ENCODE measurements at places on chromosomes 6 and 20. TPM values are rescaled to one million over a fixed set of nuclear protein-coding genes. Genes with fewer than 3 reads are reported as not detected.
A peak's percentile ranks its signal among the peaks of the same experiment; 100 is the strongest.

- DNase-seq: no peak
These were observed 43.7 kb downstream of the STK35 start for GRCh38 chr20:2145376-2145775.

DNA sequence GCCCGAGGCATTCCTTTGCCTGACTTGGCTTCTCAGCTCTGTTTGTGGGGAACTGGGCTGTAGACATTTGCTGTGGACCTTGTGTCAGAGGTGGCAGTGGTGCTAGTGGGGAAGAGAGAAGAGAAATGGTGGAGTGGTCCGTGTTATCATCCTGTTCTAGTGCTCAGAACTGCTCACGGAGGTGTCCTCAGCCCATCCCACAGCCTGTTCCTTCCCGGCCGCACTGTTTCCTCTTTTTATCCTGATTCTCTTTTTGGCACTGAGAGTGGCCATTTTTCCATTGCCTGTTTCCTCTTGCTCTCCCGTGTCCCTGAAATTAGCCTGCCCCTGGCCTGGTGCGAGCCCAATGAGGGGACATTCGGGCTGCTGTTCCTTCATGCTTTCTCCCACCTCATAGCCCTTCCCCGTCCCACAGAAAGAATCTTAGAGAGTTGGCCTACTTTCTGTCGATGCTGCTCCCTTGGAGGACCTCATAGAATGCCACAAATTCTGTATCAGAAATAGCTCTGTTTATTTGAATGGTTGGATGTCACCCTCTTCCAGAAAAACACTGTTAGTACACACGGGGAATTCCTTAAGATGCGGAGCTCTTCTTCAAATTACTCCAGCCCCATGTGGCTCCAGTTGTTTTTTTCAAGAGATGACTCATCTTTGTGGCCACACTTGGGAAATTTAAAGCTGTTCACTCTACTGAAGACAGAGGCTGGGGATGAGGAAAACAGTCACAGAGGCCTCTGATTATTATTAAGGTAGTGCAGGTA, 26.1 kb downstream of the FARS2 start:
- DNase-seq: no peak

ZNF335 gene
- 6.6 TPM for total RNA-seq

SYNDIG1 gene
- total RNA-seq: 41.8 TPM

LY6G6D gene
- not detected for total RNA-seq

- DNase-seq: no peak
These were observed 16.8 kb downstream of the FOXC1 start for GRCh38 chr6:1626481-1626880.

IMPG1 gene
- not detected for total RNA-seq

RAMACL gene
- total RNA-seq: 0.32 TPM

DNA sequence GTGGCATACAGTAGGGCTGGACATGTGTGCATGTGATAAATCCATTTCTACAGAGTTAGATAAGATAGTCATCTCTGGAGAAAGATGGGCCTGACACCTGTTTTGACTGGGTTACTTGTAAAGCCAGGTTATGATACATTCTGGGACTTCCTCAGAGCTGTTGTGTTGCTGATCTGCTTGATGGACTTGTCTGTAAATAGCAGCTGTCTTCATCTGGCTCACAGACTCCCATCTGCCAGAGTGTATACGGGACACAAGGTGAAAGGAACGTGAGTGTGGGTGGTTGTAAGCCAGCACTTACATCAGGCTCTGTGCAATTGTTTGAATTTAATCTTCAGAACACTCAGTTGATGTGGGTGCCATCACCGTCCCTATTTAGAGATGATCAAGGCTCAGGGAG, 49.8 kb downstream of the ZDHHC14 start:
- peak; percentile 50 for DNase-seq

GRCh38 chr6:74651948-74652842, 553.7 kb downstream of the COL12A1 start:
- DNase-seq: no peak

- no peak for DNase-seq
These were observed 53.8 kb downstream of the NCOA6 start for GRCh38 chr20:34771680-34772081.

- DNase-seq: no peak
These were observed 9.8 kb downstream of the FAM83D start for GRCh38 chr20:38935967-38936407.

ESF1 gene
- 14.0 TPM for total RNA-seq

DNA sequence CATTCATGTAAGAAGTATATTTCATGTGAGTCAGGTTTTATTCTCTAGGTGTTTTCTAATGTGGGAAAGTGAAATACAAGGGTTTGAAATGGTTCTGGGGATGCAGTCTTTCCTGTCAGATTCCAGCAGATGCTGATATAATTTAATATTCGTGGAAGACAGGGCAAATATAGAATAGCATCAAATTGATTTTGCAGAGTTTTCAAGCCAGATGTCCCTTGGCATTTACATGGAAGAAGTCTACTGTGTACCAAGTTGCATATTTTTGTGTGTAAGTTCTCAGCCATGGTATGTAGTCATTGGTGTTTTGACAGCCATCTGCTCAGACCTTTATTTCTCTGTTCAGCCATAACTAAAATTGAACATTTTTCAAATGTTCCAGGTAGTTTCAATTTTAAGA, 143.7 kb downstream of the LAMA2 start:
- DNase-seq: no peak

DNA sequence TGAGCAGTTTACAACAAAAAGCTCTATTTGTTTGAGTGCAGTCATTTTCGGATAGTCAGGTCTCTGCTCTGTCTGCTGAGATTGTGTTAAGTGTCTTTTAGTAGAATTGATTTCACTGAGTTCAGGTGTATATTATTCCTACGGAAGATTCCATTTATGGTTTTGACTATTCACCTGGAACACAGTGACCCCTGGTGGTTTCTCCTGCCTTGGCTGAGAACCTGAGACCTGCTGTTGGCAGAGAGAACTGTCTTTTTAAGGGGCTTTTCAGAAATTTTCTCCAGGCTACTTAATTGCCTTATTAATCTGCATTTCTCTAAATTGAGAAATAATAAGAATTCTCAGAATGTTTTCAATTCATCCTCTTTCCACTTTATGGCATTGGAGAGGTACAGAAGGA, 508.0 kb downstream of the TBC1D32 start:
- no peak for DNase-seq

DNA sequence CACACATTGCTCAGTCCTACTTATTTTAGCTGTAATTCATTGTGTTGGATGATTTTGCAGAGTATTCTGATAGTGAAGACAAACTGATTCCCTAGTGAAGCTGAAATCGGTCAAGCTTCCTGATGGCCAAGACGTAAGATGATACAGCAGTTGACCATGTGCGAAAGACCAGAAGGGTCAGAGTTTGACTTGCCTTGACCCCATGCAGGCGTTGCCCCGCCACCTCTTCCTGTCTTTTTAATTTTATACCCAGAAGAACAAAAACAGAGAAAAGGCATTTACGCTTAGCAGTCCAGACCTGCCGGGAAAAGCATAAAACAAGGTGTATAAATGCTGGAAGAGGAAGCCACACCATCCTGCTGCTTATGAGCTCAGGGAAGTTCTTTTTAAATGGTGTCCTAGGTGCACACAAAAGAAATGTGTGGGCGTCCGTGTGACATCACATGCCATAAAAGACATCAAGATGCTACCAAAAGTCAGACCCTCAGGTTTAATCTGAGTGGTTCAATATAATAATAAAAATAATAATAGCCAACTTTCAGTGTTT, 32.2 kb downstream of the TSHZ2 start:
- peak; percentile 23 for DNase-seq

GRCh38 chr20:22312744-22313346, 271.5 kb downstream of the FOXA2 start:
- no peak for DNase-seq

GRCh38 chr6:41568585-41569384, 22.6 kb downstream of the FOXP4 start:
- DNase-seq: peak; percentile 59

DNA sequence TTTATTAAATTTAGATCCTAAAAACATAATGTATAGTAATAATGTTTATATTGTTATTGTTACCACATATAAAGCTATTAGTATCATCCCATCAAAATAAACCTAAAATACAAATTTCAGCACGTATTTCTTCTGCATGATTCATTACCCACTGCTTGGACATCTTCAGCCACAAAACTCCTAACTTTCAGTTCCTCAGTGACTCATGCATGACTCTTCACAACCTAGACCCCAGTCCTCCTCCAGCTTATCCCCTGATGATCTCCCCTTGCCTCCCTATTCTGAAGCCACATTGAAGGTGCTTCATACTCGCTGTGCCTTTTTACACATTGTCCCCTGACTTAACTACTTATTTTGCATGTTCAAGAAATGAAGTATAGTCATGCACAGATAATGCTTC, 11.2 kb upstream of the GPRC6A start:
- no peak for DNase-seq

- no peak for DNase-seq
These were observed 644.1 kb downstream of the C6orf118 start for GRCh38 chr6:164665328-164665727.

HLA-DRA gene
- total RNA-seq: 87.0 TPM

FAXC gene
- 0.77 TPM for total RNA-seq

PGBD1 gene
- 2.9 TPM for total RNA-seq

PNLDC1 gene
- not detected for total RNA-seq

GRCh38 chr20:1014471-1014870, 12.4 kb upstream of the RSPO4 start:
- DNase-seq: no peak

DNA sequence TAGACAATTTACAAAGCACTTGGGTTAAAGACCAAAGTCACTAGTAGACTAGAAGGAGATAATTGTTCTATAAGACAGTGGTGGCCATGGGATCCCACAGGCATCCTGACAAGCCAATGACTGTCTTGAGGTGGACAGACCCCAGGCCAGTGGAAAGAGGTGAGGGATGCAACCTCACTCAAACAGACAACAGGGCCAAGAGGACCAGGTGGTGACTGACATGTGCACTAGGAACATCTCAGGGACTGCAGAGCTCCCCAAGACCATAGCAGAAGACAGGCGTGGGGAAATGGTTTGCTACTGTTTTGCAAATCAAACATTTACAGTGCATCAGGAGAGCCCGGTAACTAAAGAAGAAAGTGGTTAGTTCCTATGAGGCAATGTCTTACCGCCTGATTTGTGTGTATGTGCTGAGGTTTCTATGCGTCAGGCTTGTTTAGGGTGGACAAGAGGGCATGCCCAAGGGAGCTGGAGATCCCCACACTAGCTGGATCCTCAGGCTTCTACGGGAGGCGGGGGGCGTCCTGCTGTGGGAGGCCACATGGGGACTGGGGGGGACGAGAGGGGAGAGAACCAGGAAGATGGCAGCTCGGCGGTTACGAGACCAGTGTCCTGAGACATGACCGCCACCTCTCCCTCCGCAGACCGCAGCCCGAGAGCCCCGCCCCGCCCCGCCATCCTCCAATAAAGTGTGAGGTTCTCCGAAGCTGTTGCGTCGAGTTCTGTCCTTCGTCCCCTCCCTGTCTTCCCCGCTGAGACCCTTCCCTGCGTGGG, 623 bp upstream of the MRPS26 start:
- DNase-seq: no peak

CPNE1 gene
- total RNA-seq: 57.4 TPM

- DNase-seq: no peak
These were observed 73.1 kb upstream of the SUPT3H start for GRCh38 chr6:45450831-45451230.

- DNase-seq: no peak
These were observed 35.6 kb downstream of the CNKSR3 start for GRCh38 chr6:154474648-154475428.

PXDC1 gene
- 13.7 TPM for total RNA-seq

DNA sequence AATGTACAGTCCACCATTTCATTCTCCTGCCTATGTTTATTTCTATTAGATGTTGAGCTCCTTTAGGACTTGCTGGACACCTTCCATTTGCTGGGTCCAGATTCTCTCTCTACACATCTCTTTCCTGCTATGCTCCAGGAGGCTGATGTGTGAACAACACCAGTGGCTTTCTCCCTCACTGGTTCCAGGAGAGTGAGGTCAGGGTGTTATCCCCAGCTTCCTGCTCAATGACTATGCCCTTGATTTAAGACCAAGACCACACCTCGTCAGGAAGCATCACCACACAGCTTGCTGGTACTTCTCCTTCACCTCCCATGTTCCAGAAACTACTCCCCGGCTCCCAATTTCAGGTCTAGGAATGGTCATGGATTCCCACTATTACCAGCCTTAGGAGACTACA, 31.3 kb upstream of the E2F3 start:
- no peak for DNase-seq

- no peak for DNase-seq
These were observed 4.4 kb upstream of the HLA-DMB start for GRCh38 chr6:32945108-32945760.

- DNase-seq: peak; percentile 74
These were observed 7.1 kb upstream of the ABHD16B start for GRCh38 chr20:63854069-63854765.

PSORS1C2 gene
- not detected for total RNA-seq

KHDC1 gene
- total RNA-seq: not detected

ADGRG6 gene
- 1.8 TPM for total RNA-seq

POU3F2 gene
- total RNA-seq: not detected

DNA sequence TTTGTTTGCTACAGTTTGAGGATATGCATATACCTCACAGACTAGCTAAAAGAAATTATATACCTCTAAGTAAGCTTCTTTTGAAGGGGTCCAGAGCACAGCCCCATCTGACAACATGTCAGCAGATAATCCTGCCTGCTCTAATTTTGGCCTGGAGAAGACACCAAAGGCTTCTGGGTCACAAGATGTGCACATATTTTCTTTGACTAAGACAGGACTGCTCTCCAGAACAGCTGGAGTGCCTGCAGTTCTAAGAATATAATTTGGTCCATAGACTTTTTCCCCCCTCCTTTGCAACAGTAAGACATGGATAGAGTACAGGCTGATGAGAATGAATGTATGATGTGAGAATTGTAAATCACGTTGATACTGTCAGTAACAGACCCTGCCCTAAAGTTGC, 107.9 kb upstream of the KCNK16 start:
- DNase-seq: no peak

GRCh38 chr20:62118113-62119043, 3.9 kb upstream of the LSM14B start:
- DNase-seq: no peak

DNA sequence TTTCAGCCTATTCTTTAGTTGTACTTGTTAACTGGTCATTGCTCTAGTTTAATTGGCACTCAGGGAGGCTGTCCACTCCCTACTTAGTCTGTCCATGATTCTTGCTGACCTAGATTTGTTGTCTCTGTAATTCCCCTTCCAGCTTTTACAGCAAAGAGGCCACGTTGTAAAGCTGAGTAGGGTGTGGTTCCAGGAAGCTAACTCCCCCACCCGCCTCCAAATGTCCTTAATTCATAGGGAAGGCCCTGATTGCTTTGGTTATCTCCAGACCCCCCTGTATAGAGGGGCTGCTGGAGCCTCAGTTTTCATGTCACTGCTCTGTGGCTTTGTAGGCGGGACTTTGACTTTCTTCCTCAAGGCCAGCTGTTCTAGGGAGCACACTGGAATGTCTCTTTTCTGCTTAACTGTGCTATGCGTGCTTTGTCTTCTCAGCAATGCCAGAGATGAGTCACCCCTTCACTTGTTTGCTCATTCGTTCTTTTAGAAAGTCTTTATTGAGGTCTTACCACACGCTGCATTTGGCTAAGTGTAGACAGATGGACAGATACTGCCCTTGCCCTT, 175.1 kb upstream of the JAG1 start:
- DNase-seq: peak; percentile 49

Measured in heart left ventricle (tissue), 16 donors.